ENCODE measurements at places on chromosomes 16 and 17.

GRCh38 chr16:22318690-22319358, 21.6 kb downstream of the POLR3E start:
- peak; percentile 19 for DNase-seq

DNA sequence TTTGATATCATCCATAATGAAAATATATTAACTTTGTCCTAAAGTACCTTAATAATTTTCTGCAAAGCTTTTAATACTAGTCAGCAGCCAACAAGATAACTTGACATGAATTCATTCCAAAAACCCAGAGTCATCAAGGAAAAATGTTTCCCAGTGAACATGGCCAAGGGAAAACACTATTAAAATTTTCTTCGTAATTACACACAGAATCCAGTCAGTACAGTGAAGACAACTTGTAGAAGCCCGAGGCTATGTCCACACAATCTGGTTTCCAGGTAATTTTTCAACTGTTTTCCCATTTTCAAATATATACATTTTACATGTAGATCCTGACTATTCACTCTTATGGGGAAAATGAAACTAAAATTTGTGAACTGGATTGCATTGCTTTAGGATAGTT, 600.9 kb downstream of the CDH8 start:
- no peak for DNase-seq

GRCh38 chr17:6936370-6937028, 59.4 kb upstream of the ALOX12 start:
- DNase-seq = no peak

- no peak for DNase-seq
Measured at GRCh38 chr16:71762186-71762585, 37.7 kb upstream of the PHLPP2 start.

DNA sequence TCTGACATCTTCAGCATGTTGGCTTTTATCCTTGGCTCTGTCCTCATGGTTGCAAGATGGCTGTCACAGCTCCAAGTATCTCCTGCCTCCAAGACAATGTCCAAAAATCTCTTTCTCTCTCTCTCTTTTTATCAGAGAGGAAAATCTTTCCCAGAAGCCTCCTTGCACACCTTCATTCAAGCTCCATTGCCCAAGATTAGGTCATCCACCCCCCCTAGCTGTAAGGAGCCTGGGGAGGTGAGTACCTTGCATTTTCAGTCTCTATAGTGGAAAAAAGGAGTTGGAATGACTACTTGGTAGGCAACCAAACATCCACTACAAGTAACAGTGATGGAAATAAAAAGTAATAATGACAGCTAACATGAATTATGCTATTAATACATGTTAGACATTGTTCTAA, 22.0 kb upstream of the NSMCE1 start:
- no peak for DNase-seq

GRCh38 chr17:1473170-1473569, 17.1 kb upstream of the CRK start:
- no peak for DNase-seq

- DNase-seq = no peak
Measured at GRCh38 chr16:85536411-85537330, 76.5 kb upstream of the GSE1 start.
